ENCODE measurements at places on chromosomes 12 and 14. TPM values are rescaled to one million over a fixed set of nuclear protein-coding genes. Genes with fewer than 3 reads are reported as not detected.

IRAK3 gene
- 0.21 TPM for total RNA-seq

GZMB gene
- total RNA-seq = not detected

NTF3 gene
- total RNA-seq = 1.1 TPM

- no peak for DNase-seq
Observed at GRCh38 chr12:10668526-10668925, 5.3 kb downstream of the STYK1 start.

FAIM2 gene
- total RNA-seq = 1.5 TPM

METTL25 gene
- total RNA-seq = 8.8 TPM

EIF2S1 gene
- 85.3 TPM for total RNA-seq

DNA sequence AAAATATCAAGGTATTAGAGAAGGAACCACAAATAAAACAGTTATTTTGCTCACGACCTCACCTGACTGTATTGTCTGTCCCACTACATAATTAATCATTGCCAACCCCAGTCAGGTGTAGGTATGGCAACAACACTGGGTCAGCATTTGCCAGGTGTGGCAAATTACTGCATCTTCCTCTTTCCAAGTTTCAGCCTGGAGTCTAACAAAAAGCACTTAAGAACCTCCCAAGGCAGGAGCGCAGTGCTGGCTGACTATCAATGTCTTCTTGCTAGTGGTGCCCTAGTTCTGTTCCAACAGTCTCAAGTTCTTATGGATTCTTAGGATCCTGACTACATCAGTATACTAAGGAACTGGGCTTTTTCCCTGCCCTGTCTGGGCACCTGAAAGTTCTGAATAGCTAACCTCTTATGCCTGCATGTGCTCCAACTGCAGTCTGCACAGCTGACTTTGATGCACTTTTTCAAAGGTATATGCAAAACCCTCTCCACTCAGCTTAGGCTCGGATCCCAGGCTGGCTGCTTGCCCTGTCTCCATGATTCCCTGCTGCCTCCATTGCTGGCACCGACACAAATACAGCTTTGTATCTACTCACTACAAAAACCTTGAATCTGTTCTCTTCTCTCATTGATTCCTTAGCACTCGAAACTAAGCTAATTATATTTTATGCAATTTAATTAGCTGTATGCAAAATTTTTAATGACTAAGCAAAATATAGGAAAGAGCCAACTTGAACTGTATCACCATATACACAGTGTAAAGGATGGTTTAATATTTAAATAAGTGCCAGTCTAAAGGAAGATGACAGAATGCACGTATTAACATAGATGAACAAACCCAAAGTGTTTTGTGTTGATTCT, 113.3 kb downstream of the PRKD1 start:
- no peak for DNase-seq

DNA sequence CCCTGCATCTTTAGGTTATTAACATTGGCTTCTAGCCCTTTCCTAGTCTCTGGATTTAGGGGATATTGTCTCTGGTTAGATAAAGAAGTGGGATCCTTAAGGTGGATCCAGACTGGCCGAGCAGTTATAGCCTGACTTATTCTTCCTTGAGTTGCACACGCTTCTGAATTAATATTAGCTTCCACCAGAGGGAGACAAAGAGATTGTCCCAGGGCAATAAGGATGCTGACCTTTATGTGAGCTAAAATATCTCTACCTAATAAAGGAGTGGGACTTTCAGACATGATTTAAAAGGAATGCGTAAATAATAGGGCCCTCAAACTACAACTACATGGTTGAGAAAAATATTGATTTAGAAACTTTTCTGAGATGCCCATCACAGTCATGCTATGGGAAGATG, 139.7 kb downstream of the SLCO1B3 start:
- DNase-seq = no peak

DNA sequence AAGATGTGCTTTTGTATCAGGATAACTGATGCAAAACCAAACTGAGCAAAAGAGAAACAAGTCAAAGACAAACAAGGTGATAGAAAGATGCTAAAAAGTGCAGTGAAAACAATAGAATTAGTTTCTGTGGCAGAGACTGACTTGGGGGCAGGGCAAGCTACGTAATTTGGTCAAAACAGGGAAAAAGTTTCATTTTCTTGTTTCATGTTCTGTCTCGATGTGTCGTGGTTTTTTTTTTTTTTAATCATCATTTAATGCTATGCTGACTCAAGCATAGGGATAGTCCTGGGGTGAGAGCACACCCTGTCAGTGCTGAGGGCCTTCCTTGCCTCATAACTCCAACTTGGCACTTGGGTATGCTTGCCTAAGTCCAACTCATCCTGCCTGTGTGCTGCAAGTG, 144.1 kb upstream of the PTPRQ start:
- DNase-seq = no peak

KIF26A gene
- 4.5 TPM for total RNA-seq

DNA sequence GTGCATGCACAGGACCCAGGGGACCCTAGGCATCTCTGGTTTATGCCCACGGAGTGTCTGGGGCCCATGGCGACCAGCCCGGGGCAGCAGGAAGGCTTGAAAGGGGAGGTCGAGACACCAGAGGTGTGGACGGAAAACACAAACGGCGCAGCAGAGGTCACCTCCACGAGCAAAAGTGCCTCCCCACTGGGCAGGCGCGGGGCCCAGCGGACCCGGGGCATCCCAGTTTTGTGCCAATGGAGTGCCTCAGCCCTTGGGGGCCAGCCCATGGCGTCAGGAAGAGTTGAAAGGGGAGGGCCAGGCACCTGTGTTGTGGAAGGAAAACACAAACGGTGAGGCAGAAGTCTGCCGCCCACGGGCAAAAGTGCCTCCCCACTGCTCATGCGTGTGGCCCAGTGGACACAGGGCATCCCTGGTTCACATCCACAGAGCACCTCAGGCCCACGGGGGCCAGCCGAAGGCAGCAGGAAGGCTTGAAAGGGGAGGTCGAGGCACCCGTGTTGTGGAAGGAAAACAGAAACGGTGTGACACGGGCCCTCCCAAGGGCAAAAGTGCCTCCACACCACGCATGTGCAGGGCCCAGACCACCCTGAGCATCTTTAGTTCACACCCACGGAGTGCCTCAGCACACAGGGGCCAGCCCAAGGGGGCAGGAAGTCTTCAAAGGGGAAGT, 378.8 kb downstream of the ALG10 start:
- peak; percentile 78 for DNase-seq

ACOT4 gene
- total RNA-seq = 1.4 TPM

FAM90A1 gene
- total RNA-seq = not detected

NPFF gene
- not detected for total RNA-seq

- DNase-seq = no peak
Observed at GRCh38 chr12:63066782-63067181, 84.2 kb downstream of the AVPR1A start.

DNA sequence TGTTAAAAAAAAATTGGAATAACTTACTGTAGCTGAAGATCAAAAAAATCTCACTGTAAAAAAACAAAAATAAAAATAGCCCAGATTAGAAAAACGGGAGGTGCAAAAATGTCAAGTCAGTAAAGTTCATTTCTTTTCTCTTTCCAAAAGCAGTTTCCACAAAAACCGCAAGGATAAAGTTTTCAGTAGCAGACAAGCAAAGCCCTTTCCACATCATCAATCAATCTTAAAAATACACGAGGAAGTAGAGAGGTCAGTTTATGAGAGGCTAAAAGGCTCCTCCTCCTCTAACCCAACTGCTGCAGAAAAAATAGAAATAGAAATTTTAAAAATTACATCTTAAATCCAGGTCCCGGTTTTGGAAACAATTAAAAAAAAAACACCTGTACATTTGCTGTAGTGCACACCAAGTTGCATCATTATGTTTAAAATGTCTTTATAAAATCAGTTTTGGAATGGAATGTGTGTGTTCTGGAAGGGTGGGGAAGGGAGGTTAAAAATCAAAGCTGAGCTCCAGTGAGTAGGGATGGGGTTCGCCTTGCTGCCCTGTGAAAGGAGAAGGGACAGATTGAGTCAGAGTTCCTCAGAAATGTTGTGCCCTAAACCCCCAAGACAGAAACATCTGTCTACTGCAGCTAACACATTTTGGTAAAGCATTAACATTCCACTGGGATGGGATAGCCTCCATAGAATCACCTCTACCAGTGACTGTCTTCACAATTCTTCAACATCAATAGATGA, 5.8 kb downstream of the HNRNPC start:
- no peak for DNase-seq

SERPINA5 gene
- not detected for total RNA-seq

GPRC5D gene
- total RNA-seq = not detected

GRCh38 chr12:90473831-90474230, 481.1 kb downstream of the CCER1 start:
- no peak for DNase-seq
